Gastrocnemius medialis (tissue), 4 donors: ENCODE measurements at places on chromosomes 2 and 18.

- DNase-seq, result no peak
These were observed 9.6 kb downstream of the PTGR3 start for GRCh38 chr18:75199327-75199726.

- DNase-seq, result peak; percentile 64
These were observed 37.8 kb downstream of the MYO7B start for GRCh38 chr2:127573298-127573697.

DNA sequence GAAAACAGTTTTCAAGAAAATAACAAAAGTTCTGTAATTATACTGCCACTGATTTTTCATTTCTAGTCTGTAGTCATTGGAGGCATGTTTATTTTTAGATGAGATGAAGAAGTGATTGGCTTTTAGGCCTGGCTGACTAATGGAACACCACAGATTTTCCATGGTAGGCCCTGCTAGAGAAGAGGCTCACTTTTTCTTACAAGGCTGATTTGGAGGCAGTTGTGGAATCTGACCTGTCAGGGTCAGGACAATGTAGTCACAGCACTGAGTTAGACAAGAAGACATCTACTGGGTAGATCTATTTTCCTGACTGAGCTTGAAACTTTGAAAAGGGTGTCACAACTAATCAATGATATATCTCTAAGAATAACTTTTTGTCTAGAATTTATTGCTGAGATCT, 43.9 kb downstream of the KDM3A start:
- no peak for DNase-seq

GRCh38 chr2:224428787-224429440, 27.0 kb upstream of the FAM124B start:
- no peak for DNase-seq

DNA sequence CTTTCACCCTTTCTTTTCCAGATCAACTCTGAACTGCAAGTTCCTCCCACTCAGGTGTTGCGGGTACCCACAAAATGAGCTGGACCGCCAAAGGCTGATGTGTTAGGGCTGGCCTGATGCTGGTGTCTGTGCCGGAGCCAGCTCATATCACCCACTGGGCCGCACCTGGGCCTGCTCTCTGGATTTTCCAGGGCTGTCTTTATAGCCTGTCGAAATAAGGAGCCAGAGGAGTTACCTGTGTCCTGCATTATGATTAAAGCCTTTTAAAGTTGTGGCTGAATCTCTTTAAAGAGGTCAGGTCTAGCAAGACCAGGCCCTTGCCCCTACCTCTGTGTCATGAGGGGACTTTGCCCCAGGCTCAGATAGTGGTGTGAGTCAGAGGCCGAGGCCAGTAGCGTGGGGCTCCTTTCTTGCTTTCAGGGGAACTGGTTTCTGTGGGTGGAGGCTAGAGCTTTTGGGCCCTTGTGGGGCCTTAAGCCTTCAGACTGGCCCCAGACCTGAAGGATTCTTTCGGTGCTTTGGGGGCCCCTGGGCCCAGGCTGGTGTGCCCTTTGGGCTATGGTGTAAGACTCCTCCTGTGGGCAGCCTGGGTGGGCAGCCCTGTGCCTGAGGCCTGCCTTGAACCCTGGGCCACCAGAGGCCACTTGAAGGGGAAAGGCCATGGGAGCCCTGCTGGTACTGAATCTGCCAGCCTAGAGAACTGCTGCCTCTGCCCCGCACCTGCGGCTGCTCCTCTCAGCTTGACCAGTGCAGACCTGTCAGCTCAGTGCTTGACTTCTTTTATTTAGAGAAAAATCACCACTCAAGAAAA, 21.3 kb downstream of the OTOF start:
- no peak for DNase-seq

GRCh38 chr2:197884252-197884651, 79.9 kb downstream of the PLCL1 start:
- DNase-seq, result no peak
